ENCODE measurements at places on chromosomes 11 and 22.
A peak's percentile ranks its signal among the peaks of the same experiment; 100 is the strongest.

DNA sequence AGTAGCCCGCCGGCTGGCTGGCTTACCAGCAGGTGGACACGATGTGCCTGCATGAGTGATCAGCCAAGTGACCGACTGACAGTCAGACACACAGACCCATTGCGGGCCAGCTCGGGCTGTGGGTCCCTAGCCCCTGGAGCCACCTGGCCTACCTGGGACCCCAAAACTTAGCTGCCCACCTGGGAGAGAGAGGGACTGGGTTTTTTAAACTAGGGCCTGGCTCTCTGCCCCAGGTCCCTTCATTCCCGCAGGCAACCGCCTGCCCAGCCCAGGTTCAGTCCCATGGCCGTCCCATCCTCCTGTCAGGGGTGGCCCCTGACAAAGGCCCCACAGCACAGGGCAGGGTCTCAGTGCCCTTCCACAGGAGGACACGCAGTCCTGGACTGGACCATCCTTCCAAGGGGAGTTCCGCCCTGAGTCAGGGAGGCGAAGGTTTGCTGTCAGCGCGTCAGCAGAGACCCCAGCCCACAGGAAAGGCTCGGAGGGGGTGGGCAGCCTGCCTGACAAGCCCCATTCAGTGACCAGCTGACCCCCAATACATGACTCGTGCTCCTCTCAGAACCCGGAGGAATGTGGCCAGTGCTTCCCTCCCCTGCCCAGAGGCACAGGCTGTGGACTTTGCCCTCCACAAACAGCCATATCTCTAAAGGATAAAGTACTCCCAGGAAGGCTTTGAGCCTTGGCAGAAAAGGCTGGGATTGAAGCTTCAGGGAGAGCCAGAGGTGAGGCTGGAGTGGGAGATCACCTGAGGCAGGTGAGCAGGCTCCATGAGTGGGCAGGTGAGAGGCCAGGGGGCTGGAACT is 8.4 kb downstream of the SLCO2B1 start:
- DNase-seq = no peak

DNA sequence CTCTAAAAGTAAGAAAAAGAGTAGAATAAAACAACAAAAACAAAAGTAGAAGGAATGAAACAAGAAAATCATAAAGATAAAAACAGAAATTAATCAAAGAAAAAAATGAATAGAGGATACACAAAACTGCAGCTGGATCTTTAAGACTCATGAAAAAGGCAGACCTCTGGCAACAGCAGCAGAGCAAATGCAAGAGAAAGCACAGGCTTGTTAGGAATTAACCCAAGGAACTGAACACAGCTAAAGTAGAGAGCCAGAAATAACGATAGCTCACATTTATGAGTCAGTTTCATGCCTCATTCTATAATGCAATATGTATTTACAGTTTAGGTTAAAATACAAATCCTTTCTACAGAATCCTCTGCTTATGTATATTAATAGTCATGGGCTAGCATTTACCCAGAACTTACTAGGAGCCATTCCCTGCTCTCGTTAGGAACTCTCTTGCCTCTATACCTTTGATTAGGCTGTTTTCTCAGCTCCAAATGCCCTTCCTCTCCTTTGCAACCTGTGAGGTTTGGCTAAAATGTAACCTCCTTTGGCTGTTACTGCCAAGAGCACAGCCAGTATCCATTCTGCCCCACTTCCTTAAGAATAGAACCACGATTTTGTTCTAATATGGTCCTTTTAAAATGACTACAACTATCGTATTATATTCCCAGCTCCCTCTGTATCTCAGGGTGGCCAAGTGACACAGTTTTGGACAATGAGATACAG is 38.3 kb upstream of the NFAM1 start:
- no peak for DNase-seq

DNA sequence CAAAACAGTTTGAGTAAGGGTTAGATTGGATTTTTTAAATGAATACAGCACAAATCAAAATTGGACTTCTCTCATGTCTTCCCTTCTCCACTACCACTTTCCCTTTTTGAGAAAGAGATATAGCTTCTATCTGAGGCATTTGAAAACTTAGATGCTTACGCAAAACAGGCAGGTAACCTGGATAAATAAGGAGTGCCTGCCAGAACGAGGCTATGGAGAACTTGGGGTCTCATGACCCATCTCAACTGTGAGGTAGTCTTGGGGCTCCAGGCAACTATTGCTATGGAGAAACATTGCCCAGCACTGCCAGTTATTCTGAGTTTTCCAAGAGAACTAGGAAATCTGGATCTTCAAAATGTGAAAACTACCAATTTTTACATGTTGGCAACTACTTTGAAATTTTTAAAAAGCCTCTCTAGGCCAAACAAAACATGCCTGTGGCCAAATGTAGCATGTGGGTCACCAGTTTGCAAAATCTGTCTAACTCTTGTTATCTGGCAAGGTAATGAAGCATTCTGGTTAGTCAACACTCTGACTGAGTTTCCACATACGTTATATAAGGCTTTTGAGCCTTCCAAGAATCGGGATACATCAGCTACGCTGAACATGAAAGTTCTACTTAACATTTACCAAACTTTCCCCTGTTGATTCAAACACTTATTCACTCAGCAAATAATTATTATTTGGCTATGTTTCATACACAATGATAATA is 752.7 kb downstream of the KCNA4 start:
- no peak for DNase-seq

DNA sequence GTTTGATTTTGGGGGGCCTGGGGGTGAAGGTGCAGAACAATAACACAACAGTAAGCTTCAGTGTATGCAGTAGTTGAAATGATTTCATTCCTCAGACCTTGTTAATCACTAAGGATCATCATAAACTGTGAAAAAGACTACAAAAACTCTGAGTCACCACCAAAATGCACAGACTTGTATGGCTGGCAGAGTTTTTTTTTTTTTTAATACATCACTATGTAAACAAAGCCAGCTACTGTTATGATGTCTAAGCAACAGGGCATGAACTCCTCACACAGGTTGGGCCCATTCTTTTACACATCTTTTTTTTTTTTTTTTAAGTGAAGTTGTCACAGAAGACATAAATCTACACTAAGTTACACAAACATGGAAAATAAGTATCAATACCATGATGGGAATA is 311.9 kb downstream of the GUCY1A2 start:
- no peak for DNase-seq

DNA sequence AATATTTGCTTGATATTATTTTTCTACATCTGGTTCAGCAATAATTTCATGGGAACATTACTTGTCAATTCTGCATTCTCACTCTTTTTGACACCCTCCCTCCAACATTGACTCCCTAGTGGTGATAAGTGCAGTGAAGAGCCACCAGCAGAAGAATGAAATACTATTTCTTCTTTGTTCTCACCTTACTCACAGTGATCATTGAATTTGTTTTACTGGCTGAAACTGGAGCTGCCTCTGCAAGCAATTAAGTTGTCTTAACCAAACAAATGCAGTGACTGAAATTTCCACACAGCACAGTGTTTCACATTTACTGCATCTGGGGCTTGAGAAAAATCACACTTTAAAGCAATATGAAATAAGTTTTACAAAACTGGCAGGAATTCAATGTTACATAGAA is 189.8 kb downstream of the JRKL start:
- no peak for DNase-seq

GRCh38 chr11:85595285-85595884 is 31.8 kb downstream of the DLG2 start:
- DNase-seq = no peak

- DNase-seq = no peak
Measured at GRCh38 chr11:120712881-120713280, 201.3 kb downstream of the GRIK4 start.

- DNase-seq = no peak
Measured at GRCh38 chr22:27419473-27419872, 382.1 kb downstream of the MN1 start.

DNA sequence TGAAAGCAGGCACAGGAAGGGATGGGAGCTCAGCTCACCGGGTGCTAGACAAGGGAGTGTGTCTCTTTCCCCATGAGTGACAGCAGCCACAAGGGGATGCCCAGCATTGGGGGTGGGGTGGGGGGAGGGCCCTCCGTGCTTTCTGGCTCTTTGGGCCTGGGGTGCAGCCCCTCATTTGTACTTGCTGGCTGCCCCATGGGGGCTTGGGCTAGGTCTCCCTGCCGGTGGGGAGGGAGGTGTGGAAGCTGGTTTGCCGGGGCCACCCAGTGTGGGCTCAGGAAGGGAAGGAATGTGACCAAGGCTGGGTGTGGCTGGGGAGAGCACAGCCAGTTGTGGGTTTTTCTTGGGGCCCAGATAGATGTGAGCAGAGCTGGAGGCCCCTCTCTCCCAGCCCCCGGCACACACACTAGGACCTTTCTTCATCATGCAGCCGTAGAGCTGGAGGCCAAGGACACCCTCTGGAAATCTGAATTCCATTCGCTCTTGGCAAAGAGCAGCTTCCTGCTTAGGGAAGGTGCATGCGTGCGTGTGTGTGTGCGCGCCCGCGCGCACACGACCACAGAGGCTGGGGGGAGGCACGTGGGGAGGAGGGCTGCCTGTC is 25.8 kb downstream of the KCNQ1OT1 start:
- no peak for DNase-seq

GRCh38 chr11:124115782-124116616 is 749 bp downstream of the VWA5A start:
- no peak for DNase-seq

DNA sequence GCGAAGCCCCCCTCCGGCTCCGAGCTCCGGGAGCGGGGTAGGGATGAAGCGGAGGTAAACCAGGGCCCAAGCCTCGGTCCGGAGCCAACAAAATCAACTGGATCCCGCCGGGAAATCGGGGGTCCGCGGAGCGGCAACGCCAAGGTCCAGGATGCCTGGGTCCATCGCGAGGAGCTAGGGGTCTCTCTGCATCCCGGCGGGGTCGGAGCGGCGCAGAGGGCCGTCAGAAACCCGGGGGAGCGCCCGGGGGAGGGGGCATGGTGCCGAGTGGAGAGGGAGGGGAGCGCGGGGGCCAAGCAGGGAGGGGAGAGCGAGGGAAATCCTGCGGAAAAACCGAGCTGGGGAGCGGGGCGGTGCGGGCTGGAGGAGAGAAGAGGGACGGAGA is 51.8 kb downstream of the SLC22A12 start:
- DNase-seq = no peak

- no peak for DNase-seq
Measured at GRCh38 chr11:122154994-122155393, 39.0 kb upstream of the BLID start.

DNA sequence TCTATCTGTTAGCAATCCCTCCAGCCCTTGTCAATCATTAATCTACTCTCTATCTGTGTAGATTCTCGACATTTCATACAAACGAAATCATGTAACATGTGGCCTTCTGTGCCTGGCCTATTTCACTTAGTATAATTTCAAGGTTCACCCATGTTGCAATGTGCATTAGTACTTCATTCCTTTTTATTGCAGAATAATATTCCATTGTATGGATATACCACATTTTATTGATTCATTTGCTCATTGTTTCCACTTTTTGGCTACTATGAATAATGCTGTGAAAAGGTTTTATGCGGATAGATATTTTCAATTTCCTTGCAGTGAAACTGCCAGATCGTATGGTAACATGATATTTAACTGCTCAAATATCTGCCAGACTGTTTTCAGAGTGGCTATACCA is 100.1 kb downstream of the MIAT start:
- DNase-seq = no peak

- DNase-seq = no peak
Measured at GRCh38 chr11:82663535-82663934, 70.1 kb downstream of the FAM181B start.

DNA sequence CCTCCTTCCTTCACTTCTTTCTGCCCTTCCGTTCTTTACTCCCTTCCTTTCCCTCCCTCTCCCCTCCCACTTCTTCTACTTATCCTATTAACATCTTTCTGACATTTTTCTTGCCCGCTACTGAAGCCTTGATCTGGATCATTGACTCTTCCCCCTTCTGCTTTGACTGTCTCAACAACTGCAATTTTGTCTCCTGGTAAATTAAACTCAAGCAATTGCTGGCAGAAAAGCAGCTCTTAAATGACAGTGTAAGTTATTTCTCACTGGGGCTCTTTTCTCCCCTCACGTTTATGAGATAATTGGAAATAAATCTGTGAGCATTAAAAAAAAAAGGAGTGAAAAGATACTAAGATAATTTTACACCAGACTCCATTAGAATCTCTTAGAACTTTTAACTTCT is 120.0 kb downstream of the SLC17A6 start:
- DNase-seq = no peak

GRCh38 chr11:87258171-87258833 is 220.6 kb downstream of the TMEM135 start:
- DNase-seq = no peak

- no peak for DNase-seq
Measured at GRCh38 chr11:69594481-69594880, 46.5 kb upstream of the CCND1 start.

DNA sequence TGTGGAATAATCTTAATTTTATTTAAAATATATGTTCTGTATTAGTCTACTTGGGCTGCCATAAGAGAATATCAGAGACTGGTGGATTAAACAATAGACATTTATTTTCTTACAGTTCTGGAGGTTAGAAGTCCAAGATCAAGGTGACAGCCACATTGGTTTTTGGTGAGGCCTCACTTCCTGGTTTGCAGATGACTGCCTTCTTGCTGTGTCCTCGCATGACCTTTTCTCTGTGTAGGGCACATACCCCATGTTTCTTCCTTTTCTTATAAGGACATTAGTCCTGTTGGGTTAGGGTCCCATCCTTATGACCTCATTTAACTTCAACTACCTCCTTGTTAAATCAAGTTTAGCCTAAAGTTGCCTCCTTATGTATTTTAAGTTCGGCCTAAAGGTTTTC is 202.7 kb upstream of the MPPED2 start:
- DNase-seq = no peak

- no peak for DNase-seq
Measured at GRCh38 chr11:114984611-114985163, 306.4 kb downstream of the NXPE2 start.

DNA sequence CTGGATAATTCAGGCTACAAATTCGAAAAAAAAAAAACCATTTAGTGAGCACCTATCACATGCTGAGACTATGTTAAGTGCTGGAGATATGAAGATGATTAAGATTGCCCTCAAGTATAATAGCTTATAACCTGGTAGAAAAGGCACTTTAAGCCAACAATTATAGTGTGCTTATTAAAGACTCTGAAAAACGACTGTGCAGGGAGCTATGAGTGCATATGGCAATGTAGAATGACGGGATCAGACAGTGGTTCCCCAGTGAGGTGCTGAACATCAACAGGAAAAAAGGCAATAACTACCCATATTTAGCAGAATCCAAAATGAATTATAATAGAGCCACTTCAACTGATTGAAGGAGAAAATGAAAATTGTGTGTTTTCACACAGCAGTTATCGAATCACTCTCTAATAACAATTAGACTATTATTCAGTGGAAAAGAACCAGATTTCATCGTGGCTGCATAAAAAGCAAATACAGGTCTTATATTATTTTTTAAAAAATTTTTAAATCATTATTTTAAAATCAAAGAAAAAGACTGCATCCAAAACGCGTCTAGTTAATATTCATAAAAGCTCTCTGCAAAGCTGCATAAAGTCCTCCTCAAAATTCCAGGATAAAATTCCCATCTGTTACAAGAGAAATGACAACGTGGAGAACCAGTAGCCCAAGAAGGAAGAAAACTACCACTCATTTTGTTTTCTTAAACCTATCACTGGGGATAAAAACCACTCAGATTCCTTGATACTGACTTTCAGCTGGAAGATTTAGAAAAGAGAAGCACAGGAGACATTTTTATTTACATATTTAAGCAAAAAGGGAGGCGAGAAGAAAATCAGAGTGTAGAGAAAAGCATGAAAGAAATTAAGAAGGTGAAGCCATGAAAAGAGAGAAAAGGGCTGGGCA is 1.1 kb downstream of the MTMR2 start:
- no peak for DNase-seq

GRCh38 chr11:78957476-78958245 is 383.0 kb upstream of the NARS2 start:
- DNase-seq = no peak

GRCh38 chr11:326842-327580 is 6.4 kb upstream of the IFITM3 start:
- peak; percentile 67 for DNase-seq
